ENCODE measurements at places on chromosomes 2 and 18.

- DNase-seq: no peak
These were observed 977 bp downstream of the SLC8A1 start for GRCh38 chr2:40450796-40451430.

DNA sequence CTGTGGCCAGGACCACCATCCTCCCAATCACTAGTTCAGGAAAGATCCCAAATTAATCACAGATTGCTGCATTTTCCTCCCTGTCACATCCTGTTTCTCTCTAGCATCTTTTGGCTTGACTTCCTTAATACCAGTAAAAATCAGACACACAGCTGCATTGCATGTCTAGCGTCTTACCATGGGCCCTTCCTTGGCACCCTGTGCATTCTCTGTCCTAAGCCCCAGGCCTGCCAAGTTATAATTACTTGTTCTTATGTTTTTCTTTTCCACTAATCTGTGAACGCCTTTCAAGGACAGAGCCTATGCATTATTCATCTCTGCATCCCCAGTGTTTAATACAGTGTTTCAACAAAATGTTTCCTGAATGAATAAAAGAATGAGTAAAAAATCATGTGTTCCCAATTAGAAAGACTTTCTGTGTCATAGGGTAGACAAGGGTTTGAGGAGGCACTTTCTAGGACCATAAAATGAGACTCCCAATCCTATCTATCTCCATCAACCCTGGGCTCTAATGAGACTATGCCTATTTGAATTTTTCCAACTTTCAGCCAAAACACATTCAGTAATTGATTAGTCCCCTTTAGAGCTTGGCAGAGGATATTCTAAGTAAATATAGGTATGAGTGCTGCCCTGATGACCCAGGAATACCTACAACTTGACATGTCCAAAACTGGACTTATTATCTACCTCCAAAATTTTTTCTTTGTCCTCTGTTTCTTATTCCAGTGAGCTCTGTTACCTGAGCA is 10.3 kb upstream of the NT5C1B start:
- DNase-seq: no peak

DNA sequence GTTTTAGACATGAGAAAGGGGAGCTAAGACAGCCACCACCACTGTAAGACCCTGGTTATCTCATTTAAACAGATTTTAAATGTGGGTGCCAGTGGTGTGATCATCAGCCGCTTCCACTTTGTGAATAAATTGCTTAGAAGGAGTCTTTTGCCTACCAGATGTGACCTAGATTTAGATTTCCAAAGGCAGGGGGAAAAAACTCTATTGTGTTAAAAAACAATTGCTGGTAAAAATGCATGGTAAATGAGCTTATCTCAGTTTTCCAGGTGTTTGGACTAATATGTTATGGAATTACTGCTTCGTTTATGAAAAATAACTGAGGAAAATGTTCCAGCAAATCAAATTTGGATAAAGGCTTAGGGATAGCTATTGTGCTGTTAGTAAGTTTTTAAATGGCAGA is 466.3 kb upstream of the RAB12 start:
- DNase-seq: no peak

GRCh38 chr2:70560040-70560439 is 6.4 kb upstream of the TGFA start:
- no peak for DNase-seq

DNA sequence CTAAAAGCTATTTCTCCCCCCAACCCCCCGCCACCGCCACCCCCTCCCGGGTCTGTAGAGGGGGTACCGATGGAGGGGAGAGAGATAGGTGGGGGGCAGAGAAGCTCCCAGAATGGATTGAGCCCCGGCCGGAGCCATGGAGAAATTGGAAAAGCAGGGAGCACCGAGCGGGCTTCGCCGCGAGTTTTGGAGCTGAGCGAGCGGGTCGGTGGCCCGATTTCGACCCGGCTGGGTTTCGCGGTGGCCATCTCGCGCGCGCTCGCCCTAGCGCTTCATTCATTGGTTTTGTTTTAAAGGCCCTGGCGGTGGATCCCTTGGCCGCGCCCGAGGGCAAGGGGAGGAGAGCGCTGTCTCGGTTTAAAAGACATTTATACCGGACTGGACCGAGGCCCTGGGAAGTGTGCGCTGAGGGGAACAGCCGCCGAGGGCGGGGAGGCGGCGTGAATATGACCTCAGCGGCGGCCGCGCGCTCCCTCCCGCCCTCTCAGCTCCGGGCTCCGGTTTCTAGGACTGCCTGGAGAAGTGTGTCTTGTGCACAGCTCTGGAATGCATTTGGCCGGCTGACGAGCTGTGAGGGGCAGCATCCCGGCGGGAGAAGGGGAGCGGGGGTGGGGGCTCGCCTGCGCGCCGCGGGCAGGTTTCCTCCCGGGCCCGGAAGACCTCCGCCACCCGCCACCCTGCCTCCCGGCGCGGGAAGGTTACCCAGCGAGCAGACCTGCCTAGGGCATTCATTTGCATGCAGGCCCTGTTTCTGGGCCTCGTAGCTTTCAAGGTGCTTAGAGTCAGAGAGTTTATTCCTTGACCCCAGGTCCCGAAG is 1.7 kb upstream of the SMAD7 start:
- no peak for DNase-seq

DNA sequence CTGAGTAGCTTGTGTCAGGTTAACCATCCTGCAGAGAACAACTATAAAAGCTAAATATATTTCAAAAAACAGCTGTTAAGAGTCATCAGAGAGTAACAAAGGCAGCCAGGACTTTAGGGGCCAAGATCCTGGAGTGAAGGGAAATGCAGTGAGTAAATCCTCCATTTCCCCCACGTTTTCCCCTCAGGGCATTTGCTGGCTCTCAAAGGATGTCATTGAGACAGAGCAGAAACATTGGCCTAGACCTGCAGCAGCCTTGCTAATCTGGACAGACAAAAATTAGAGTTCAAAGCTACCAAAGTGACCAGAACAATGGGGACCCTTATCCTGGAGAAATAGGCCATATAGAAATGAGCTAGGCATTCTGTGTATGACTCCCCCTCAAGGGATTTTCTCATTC is 21.1 kb upstream of the KLHL29 start:
- no peak for DNase-seq

- DNase-seq: no peak
These were observed 318.6 kb downstream of the AKAIN1 start for GRCh38 chr18:4878480-4878879.

DNA sequence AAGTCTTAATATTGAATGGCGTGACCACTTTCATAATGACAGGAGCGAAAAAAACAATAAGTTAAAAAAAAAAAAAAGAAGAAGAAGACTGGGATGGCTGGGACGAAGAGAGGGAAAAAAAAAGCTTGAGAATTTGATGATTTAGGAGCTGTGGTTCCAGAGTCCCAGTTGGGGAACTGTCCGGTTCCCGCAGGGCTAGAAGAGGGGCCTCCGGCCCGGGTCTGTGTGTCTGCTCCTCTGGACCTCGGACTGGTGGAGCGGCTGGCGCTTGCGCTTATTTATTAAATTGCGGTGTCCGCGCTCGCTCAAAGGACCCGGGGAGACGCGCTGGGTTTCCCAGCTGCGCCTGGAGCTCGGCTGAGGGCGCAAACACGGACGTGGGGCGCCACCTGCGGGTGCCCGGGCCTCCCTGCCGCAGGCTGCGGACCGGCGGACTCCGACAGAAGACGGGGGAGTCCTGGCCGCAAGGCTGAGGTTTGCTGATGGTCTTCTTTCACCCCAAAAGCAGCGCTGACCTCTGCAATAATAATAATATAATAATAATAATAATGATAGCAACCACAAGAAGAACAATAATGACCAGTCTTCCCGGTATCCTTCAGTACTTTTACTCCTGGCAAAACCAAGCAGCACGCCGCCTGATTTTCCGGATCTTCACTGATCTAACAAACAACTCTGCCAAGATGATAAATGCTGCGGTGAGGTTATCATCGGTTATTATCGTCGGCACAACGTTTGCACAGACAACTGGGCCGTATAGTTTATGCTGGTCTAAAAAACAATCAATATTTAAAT is at the start of gene CBLN2:
Gene CBLN2, minus strand, starts transcription at position 251 of the 795 bp plus-strand sequence. CDS start 2,182 bp downstream, outside the sequence.
- no peak for DNase-seq

GRCh38 chr2:216555274-216555673 is 56.6 kb downstream of the RPL37A start:
- DNase-seq: no peak

- no peak for DNase-seq
These were observed 122.7 kb upstream of the SMAD7 start for GRCh38 chr18:49073437-49073836.

DNA sequence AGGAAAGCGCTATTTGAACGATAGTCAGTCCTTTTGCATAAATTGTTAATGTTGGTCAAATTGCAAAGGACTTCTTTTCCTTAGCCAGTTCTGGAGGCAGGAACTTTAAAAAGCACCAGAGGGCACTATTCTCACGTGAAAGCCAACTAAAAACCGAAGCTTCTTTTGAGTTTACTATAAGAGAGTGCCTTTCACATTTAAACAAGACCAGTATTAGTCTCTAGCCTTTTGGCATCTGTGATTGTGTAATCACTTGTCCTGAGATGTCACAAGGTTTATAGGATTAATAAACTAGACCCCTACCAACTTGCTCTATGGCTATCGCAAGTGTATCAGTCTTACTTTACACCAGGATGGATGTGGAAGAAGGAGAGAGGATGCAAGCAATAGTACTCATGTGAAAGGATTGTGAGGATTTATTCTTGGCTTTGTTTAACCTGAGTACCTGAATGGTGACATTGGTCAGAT is 14.4 kb upstream of the STAT4 start:
- DNase-seq: no peak

GRCh38 chr2:196719110-196719872 is 79.8 kb downstream of the CCDC150 start:
- DNase-seq: no peak

DNA sequence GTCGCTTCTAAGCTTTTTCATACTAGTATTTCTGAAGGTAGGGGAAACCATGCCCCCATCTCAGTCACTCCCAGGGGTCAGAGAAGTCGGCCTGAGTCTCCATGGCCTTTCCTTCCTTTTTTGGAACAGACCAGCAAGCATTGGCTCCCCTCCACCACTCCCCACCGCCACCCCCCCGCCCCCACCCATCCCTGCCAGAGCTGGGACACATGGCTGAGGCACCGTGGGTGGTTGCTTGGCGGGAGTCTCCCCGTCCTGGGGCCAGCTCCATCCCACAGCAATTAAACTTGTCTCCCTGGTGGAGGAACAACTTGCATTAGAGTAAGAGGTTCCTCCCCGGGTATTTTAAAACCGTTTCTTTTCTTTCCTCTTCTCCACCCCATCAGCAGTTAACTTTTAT is 100.8 kb upstream of the TFPI start:
- no peak for DNase-seq
